Activated CD8-positive, alpha-beta memory T cell treated with anti-CD3 and anti-CD28 coated beads for 4 hours (primary cell): ENCODE measurements at places on chromosomes 1 and 21.

- no peak for DNase-seq
Observed at GRCh38 chr1:55441489-55441888, 226.3 kb upstream of the USP24 start.

- DNase-seq: peak; percentile 92
Observed at GRCh38 chr1:85259118-85259911, at the start of gene C1orf52. Gene C1orf52, minus strand, starts transcription at chr1:85259662. Its CDS starts 29 bp downstream, at chr1:85259633.

GRCh38 chr1:168421399-168422004 is 122.3 kb downstream of the XCL2 start:
- no peak for DNase-seq

GRCh38 chr1:152392909-152393308 is 21.2 kb downstream of the CRNN start:
- DNase-seq: no peak

- no peak for DNase-seq
Observed at GRCh38 chr1:93595743-93596142, 85.9 kb downstream of the BCAR3 start.

DNA sequence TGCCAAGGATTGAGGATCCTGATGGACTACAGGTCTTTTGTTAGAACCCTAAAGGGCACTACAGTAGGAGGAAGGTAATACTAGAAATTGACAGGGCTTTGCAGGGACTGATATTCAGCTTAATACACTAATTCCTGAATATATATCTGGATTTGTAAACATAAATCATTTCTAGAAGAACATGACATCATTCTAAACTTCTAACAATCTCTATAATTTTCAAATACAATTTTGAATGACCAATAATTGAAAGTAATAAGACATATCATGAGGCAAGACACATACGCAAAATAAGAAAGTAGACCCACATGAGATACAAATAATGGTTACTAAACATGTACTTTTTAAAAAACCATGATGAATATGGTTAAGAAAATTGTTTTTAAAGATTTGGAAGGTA is 52.4 kb upstream of the LRRC8B start:
- DNase-seq: no peak

DNA sequence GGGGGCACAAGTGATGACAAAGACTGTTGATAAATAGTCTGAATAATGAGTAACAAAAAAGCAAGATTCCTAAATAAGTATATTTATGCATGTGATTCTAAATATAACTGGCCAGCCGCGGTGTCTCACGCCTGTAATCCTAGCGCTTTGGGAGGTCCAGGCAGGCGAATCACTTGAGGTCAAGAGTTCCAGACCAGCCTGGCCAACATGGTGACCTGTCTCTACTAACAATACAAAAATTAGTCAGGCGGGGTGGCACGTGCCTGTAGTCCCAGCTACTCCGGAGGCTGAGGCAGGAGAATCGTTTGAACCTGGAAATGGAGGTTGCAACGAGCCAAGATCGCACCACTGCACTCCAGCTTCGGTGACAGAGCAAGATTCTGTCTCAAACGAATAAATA is 161.5 kb downstream of the TOMM20 start:
- DNase-seq: no peak

DNA sequence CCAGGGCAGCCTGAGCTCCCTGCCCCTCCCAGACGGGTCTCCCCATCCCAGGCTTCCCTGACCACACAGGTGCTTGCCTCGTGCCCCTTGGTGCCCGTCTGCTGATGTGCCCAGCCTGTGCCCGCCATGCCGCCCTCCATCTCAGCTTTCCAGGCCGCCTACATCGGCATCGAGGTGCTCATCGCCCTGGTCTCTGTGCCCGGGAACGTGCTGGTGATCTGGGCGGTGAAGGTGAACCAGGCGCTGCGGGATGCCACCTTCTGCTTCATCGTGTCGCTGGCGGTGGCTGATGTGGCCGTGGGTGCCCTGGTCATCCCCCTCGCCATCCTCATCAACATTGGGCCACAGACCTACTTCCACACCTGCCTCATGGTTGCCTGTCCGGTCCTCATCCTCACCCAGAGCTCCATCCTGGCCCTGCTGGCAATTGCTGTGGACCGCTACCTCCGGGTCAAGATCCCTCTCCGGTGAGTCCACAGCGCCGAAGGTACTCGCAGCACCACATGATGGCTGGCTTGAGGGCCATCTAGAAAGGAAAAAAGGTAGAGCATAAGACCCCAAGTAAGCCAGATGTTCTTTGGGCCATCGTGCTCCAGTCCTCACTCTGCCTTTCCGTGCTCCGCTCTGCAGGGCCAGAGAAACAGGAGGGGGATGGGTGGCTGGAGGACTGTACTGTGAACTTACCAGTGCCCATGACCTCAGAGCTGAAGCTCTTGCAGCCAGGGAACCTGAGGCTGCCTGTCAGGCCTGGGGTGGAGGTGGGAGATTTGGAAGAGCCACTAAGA is 1.4 kb downstream of the ADORA1 start:
- DNase-seq: no peak

DNA sequence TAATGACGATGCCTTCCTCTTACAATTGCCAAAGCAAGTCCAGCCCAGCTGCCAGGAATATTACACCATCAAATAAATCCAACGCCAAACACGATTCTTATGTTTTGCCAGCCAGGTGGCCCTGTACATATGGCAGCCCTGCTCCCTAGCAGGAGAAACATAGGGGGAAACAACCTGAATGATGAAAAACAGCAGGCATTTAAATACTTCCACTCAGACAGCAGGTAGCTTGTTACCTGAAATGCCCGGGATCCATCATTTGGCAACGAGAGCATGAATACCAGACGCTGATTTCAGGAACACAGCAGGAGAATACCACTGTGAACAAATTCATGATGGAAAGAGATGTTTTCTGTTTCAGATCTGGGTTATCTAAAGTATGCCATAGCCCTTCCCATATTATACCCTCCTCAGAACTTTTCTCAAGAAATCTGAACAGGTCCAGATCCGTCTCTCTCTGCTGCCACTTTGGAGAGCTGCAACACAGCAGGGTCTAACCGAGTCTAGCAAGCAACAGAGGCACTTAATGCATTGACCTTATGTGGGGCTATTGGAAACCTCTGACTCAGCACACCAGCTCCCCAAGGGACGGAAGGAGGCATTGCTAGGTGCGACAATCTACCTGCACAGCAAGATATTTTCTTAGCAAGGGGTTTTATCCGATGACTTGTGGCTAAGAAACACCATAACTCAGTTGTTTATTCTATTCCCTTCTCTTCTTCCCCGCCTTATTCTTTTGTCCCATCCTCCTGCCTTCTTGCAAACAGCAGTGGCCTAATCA is 166.3 kb downstream of the BARHL2 start:
- DNase-seq: no peak

DNA sequence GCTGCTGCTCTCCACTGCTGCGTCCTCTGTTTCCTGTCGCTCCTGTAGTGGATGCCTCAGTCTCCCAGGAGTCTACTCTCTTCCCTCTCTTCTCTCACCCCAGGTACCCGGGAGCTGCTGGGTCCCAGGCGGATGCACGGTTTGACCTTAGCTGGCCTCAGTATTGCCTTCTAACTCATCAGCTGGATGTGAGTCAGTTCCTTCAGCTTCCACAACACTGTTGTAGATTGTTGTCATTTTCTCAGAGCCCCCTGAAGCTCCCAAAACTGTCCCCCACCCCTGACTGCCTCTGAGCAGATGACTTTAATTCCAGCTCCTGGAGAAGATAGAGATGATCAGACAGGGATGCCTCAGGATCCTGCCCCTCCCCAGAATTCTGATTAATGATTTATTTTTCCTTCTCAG is 7.2 kb downstream of the CNIH3 start:
- no peak for DNase-seq

DNA sequence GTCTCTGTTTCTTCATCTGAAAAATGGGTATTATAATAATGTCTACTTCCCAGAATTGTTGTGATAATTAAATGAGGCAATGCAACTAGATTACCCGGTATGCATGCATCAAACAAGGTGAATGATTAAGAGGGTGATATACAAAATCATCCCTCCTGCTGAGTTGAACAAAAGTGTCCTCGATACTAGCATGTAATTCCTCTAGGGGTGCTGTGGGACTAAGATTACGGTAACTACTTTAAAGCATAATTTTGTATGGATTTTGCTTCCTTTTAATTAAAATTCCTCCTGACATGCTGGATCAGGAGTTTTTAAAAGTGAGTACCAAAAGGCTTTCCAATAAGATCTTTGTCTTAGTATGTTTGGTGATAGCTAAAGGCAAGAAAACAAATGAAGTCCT is 98.7 kb upstream of the PRMT6 start:
- DNase-seq: no peak

DNA sequence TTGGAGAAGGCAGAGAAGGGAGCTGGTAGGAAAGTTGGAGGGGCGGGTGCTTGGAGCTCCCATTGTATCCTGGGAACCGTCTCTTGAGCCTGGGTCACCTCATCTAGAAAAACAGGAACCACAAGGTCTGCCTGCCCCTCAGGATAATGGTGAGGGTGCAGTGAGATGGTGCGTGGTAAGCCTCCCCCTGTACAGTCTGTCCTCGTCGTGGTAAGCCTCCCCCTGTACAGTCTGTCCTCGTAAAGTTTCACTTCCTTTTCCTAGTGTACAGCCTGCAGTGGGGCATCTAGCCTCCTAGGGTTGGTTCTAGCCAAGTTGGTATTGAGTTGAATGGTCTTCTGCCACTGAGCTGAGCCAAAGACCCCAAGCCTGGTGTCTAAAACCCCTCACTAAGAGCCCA is 66.5 kb upstream of the IGSF21 start:
- DNase-seq: no peak

DNA sequence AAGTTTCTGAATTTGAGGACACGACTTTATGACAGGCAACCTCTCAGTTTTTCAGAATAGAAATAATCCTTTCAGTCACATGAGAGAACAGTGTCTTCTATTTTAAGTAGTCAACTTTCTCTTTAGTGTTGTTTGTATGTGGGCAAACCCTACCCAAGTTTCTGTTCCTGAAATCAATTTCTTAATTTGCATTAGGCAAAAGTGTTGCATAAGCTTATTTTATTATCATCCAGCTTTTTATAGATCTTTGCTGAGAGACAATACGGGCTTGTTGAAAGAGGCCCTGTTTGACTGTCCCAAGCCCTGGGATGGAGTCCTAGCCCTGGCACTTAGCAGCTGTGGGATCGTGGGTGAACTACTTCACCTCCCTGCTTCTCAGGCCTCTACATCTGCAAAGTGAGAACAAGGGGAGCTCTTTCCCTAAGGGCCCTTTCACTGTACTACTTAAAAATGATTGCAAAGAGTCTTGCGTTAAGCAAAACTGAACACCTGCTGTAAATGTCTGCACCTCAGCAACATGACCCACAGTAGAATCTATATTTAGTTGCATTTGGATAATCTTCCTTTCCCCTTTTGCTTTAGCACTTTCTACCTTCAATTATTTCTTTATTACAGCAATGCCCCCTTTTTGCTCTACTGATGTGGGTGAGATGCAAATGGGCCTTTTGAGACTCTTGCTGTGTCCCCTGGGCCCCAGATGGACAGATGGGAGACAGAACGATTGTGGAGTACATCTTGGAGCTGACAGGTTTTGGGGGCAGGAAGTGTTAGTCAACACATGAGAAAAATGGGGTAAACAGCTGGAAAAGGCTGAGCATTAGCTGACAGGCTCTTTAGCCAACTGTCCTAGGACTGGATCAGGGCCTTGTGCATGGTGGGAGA is 41.0 kb upstream of the SCAF4 start:
- no peak for DNase-seq

GRCh38 chr1:109521002-109521951 is 11.8 kb upstream of the AMIGO1 start:
- DNase-seq: no peak

- DNase-seq: no peak
Observed at GRCh38 chr1:159040893-159041724, 31.4 kb downstream of the IFI16 start.

GRCh38 chr1:56925193-56925592 is 40.6 kb downstream of the C8B start:
- DNase-seq: no peak

DNA sequence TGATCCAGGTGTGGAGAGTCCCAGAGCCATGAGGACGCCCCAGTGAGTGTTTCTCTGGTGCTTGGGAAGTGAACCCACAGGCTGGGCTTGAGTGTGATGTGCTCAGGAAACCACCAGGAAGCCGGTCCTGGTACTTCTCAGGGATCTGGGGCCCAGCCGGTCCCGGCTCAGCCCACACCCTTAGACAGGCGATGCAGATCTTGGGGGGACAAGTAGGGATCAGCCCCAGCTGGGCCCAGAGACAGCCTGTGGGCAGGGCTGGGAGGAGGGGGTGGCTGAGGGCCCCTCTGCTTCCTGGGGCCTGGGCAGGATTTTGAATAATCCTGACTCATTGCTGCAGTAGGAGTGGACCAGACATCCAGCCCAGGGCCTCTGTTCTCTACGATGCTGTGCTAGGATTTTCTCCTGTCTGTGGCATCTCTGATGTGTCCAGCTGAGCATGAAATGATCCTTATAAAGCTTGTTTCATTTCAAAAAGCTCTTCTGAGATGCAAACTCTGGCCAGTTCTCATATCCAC is 698.0 kb downstream of the PTPRU start:
- DNase-seq: no peak

- no peak for DNase-seq
Observed at GRCh38 chr1:103949779-103950178, 200.1 kb downstream of the AMY1C start.

DNA sequence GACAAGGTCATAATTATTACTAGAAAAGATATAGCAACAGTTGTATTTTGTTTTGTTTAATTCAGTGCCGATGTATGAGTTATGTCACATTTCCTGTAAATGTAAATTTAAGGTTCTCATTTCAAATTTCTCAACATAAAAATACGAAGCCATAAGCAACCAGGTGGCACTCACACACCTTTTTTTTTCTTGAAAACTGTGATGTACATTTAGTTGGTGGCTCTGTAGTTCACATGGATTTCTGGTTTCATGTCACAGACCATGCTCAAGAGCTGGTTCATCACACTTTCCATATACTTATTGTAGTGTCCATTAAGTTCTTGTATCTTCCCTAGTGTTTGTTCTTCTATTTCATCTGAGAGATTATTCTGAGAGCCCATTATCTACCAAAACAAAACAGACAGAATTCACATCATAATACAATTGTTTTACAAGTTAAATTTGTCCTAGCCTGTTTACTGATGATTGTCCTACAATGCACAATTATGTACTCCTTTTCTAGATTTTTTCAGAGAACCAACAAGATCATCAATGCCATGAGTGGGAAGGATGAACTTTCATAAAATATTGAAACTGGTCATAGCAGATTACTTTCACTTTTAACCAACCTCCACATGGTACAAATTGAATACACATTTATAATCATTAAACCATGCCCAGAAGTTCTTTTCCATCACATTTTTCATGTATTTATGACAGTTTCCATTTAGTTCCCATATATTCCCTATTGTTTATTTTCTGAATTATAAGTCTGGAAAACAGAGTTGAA is 17.1 kb downstream of the ATP6V1G3 start:
- DNase-seq: no peak

DNA sequence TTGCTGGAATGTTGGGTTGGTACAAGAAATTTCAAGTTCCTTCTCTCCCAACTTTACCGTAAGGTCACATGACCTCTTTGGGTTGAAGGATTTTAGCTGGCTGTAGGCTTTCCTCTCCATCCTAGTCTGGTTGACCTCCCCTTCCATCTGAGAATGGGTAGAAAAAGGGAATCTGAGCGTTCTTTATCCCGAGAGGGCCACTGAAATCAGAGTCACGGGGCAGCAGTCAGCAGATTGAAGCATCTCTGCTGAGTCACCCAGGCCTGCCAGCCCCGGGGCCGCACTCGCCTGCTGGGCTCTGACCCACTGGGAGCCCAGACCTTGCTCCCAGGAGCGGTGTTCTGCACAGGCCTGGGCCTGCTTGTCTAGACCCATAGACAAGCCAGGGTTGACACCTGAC is 31.0 kb downstream of the TMCC2 start:
- no peak for DNase-seq
